ENCODE measurements at places on chromosomes 2 and 18. TPM values are rescaled to one million over a fixed set of nuclear protein-coding genes. Genes with fewer than 3 reads are reported as not detected.

- no peak for DNase-seq
Measured at GRCh38 chr18:39037925-39038324, 1472.3 kb upstream of the CELF4 start.

The FBXO48 gene
- 1.1 TPM for total RNA-seq

DNA sequence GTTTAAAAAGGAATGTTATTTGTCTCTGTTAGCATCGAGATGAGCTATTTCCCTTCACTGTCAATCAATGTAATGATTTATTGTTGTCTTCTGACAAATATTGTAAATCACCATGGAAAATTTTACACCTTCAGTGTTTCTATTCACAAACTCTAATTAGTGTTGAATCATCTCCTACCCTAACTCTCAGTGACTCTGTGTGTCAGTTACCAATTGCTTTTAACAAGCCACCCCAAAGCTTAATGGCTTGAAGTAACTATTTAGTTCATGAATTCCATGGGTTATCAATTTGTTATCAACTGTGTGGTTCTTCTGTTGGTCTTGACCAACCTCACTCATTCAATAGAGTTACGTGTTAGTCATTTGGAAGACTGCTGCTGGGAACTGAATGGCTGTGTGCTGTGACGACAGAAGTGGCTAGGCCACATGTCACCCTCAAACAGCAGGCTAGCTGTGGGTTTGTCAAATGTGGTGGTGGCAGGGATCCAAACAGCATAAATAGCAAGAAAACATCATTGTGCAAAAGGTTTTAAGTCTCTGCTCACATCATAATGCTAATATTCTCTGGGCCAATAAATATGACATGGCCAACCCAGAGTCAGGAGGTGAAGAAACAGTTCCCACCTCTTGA, 910.8 kb upstream of the CDH2 start:
- no peak for DNase-seq

DNA sequence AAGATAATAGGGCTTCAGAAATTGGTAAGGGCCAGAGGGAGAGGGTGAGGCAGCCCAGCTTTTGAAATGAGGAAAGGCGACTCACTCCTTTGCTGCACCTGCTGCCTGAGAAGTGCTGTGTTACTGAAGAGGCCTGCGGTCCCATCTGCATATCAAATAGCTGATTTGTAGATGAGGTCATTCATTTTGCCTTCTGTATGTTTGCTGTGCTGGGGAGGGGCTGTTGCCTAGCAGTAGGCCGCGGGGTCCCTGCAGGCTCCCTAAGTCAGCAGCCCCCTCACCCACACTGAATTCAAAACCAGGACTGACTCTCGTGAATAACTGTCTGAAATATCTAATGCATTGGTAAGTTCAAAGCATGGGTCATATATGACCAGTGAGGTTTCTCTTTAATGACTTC, 377.2 kb downstream of the SOX11 start:
- DNase-seq: no peak
